ENCODE measurements at places on chromosomes 5 and 9.

- DNase-seq = no peak
These were observed 17.7 kb upstream of the FAM174A start for GRCh38 chr5:100517301-100517974.

- DNase-seq = no peak
These were observed 28.3 kb downstream of the GALNT10 start for GRCh38 chr5:154218786-154219185.

DNA sequence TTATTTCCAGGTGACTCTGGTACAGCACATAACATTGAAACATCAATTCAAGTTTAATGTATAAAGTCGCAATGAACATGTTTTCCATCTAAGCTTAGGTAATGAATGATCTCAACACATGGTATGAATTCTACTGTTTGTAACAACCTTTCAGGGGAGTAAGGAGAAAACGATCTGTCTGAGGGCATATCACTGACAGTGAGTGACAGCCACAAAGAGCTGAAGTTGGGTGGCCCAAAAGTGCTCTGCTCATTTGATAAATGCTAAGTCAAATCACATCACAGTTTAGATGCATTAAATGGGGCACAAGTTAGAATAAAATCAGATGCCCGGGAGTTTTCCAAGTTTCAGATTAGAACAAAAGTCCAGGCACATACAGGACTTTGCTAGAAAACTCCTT is 1.2 kb downstream of the FANCC start:
- DNase-seq = no peak

DNA sequence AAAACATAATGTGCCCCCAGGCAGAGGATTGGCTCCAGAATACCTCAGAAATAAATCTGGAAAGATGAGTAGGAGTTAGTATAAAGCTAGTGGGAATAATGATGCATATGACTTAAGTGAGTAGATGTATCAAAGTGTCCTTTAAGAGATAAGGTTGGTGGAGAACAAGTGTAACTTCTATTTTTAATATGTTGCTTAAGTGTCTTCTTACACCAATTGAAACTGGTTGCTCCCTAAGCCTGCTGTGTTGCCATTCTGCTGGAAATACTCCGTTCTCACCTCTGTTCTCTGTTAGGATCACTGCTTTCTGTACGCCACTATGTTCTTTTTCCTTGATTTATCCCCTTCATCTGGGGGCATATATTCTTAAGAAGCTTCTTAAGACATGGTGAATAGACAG is 286.4 kb downstream of the TMEM232 start:
- no peak for DNase-seq

GRCh38 chr9:570187-570586 is 271.3 kb upstream of the DMRT1 start:
- no peak for DNase-seq
